ENCODE measurements at places on chromosomes 12 and 14.

DNA sequence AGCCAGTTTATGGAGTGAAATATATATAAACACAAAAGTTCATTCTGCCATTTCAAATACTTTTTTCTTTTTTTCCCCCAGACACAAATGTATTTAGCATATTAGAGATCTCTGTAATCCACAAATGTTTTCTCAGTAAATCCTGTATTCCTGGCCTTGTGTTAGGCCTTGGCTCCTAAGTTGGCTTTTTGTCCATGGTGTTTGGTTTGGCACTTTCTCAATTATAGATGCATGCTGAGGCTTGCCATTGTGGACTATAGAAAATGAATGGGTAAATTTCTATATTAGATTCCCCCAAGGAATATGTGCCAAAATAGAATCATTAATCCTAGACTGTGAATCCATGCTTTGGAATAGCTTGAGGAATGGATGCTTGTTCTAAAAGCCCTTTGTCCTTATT, 17.0 kb downstream of the RIC8B start:
- no peak for DNase-seq

GRCh38 chr14:50808053-50808452, 22.9 kb downstream of the NIN start:
- no peak for DNase-seq

- no peak for DNase-seq
Observed at GRCh38 chr14:88493392-88494185, 61.2 kb downstream of the PTPN21 start.

- peak; percentile 89 for DNase-seq
Observed at GRCh38 chr12:103929046-103929783, 995 bp upstream of the HSP90B1 start.

DNA sequence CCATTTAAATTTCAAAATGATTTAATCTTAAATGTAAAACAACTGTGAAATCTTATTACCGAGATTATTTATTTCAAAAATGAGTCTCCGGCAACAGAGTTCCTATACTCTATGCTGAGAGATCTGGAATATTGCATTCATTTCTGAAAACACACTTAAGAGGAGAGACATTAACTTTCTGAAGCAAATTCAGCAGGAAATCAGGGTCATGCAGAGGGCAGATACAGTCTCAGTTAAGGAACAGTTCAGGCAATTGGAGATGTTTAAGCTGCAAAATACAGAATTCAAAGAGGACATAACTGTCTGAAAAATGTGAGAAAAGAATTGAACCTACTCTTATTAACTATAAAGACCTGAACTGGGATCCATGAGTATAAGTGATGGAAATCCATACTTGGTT, 320.7 kb downstream of the PAWR start:
- DNase-seq = no peak

Measured in CD4-positive, alpha-beta T cell treated with Interleukin-1 beta for 1 hour (primary cell).